ENCODE measurements at places on chromosomes 5 and 9.

GRCh38 chr5:141349917-141350619, at the start of gene PCDHGB1:
Gene PCDHGB1 (plus strand): TSS chr5:141350099. CDS start chr5:141350261, 162 bp downstream.
- peak; percentile 39 for DNase-seq

DNA sequence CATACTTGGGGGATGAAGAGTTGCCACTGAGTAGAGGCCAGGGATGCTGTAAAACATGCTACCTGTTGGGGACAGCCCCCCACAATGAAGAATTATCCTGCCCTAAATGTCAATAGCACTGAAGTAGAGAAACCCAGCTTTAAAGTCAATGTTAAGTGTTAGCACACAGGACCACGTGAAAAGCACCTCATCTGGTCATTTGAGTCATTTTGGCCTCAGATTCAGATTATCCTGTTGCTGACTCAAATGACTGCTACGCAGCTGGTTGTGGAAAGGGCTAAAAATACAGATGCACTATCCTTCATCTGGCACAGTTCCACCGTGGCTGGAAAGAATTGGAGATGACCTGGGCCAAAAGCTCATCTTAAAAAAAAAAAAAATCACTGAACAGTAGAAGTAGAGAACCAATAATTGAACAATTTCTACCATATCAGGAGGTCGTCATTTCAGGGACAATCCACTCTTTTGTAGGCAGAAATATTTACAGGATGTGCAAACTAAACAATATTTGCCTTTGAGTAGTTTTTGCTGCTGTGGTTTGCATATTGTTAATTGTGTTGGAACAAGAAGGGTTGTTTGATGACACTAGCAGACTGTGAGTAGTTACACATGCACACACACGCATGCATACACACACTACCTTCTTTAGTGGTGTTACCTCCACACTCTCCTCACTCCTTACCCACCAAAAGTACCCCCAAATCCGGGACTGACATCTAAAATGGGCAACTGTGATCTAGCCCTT, 195.3 kb upstream of the KLF9 start:
- no peak for DNase-seq

GRCh38 chr9:132505991-132506655, 76.3 kb upstream of the BARHL1 start:
- DNase-seq: no peak

- no peak for DNase-seq
Measured at GRCh38 chr5:167968837-167969236, 322.6 kb upstream of the WWC1 start.

GRCh38 chr9:137055385-137056364, 1.8 kb upstream of the ENTPD2 start:
- DNase-seq: no peak

- peak; percentile 35 for DNase-seq
Measured at GRCh38 chr5:59648949-59649921, 244.3 kb downstream of the PDE4D start.

GRCh38 chr9:18851069-18851795, 181.8 kb downstream of the SAXO1 start:
- no peak for DNase-seq

DNA sequence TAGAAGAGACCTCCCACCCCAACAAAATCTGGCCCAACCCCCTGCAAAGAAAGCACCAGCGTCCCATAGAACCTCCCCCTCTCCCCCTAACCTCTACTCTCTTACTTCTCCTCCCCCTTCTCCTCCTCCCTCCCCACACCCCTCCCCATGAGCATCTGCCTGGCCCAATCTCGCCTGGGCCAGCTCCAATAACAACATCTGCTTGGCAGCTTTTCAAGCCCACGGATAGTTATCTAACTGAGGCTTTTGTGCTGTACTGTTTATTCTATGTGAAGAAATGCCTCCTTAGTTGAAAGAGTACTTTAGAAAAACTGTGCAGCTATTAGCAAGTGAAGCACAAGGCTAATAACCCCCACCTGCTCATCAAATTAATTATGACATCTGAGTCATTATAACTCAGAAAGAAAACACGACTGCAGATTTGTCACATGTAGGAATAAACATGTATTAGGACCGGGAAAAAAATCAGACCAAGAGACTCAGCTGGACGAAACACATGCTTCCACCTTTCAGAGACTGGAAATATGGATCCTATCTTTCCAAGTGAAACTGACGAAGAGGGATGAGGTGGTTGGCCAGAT, 42.8 kb downstream of the NFIB start:
- DNase-seq: no peak

- DNase-seq: no peak
Measured at GRCh38 chr9:17761984-17762676, 183.3 kb downstream of the SH3GL2 start.

GRCh38 chr5:51383131-51384121, at the start of gene ISL1:
Gene ISL1 (plus strand): TSS chr5:51383448. CDS start chr5:51383672, 224 bp downstream.
- DNase-seq: peak; percentile 97

- no peak for DNase-seq
Measured at GRCh38 chr5:61002611-61003355, 57.8 kb downstream of the NDUFAF2 start.

DNA sequence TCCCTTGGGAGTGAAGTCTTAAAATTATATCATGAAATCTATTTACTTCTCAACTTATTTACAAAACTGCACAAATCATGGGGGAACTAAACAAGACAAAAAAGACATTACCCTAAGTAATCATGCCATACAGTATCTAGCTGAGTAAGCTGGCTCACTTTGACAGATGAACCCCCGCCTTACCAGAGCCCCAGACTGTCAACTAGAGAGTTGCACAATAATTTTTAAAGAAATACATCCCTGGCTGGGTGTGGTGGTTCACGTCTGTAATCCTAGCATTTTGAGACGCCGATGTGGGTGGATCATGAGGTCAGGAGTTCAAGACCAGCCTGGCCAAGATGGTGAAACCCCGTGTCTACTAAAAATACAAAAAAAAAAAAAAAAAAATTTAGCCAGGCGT, 62.3 kb downstream of the LPAR1 start:
- DNase-seq: no peak
